Thyroid gland (tissue), 4 donors: ENCODE measurements at places on chromosomes 13 and 19. TPM values are rescaled to one million over a fixed set of nuclear protein-coding genes. Genes with fewer than 3 reads are reported as not detected.

DNA sequence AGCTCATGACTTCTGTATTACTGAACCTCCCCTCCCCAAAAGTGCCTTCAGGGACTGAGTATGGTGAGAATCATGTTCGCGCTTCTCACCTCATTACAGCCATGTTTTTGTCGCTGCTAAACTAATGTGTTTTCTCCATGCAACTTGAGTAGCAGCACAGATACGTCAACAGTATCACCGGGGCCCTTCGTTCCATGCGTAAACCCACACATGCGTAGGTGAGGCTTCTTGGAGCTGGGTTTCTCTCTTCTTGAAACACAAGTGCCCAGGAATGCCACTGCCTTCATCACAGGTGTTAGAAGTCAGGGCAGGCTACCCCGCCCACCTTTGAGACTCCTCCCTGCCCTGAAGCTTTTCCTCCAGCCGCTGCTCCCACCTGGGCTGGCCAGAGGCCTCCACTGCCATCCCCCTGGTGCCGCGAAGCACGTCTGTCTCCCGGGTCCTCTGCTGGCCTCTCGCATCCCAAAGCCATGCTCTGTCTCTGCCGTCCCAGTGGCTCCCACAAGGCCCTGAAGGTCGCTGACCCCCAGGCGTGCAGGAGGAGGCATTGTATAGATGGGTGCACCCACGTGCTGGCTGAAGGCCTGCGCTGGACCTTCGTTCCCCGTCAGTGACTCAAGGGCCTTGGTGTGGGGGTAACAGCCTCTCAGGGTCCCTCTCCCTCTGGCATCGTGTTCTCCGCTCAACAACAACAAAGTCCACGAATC is 135.3 kb upstream of the MCF2L start:
- H3K27ac ChIP-seq: no peak overlapping the region
- H3K4me1 ChIP-seq: peaks cover 5% of the 10 kb centered on the region
- no peak overlapping the region for H3K4me3 ChIP-seq
- no peaks in the 10 kb centered on the region for H3K27me3 ChIP-seq
- H3K36me3 ChIP-seq: peaks cover 35% of the 10 kb centered on the region

GAS6 gene
- total RNA-seq: 186 TPM

GRCh38 chr13:106797081-106797640 is 229.2 kb upstream of the ARGLU1 start:
- no peak overlapping the region for H3K27ac ChIP-seq
- no peaks in the 10 kb centered on the region for H3K36me3 ChIP-seq
- no peak overlapping the region for H3K4me3 ChIP-seq
- no peak for DNase-seq
- no peaks in the 10 kb centered on the region for H3K4me1 ChIP-seq

DNA sequence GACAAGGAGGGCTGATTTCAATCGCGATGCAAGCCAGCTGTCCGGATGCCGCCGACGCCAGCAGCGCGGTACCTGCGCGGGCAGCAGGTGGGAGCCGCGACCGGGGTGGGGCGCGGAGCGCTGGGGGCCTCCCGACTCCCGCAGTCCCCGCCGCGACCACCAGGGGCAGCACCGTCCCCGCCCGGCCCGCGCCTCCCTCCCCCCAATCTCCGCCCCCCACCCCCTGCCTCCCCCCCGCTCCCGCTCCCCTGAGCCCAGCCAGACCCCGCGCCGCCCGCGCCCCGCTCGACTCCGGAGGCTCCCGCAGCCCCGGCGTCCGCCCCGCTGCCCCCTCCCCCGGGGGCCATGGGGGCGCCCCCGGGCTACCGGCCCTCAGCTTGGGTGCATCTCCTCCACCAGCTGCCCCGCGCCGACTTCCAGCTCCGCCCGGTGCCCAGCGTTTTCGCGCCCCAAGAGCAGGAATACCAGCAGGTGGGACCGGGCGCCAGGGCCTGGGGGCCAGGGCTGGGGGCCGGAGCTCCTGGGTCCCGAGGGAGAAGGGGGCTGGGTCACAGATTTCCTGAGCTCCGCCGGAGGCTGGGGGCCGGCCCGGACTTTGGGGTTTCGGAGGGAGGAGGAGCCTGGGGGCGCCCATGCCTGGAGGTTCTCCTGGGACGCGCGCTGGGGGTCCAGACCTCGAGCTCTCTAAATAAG is at the start of gene TTYH1:
Gene TTYH1 (plus strand): TSS at position 257 of the 693 bp plus-strand sequence. CDS start 89 bp downstream, at position 346.
- H3K36me3 ChIP-seq: no peaks in the 10 kb centered on the region
- no peak within 1 kb of the TSS for H3K27ac ChIP-seq
- no peak for DNase-seq
- H3K27me3 ChIP-seq: peaks cover 12% of the 10 kb centered on the region

GRCh38 chr13:102333320-102334198 is 68.3 kb downstream of the FGF14 start:
- no peaks in the 10 kb centered on the region for H3K36me3 ChIP-seq
- no peaks in the 10 kb centered on the region for H3K27me3 ChIP-seq
- H3K4me3 ChIP-seq: no peak overlapping the region
- no peak for DNase-seq

SULT2A1 gene
- total RNA-seq: not detected

DNA sequence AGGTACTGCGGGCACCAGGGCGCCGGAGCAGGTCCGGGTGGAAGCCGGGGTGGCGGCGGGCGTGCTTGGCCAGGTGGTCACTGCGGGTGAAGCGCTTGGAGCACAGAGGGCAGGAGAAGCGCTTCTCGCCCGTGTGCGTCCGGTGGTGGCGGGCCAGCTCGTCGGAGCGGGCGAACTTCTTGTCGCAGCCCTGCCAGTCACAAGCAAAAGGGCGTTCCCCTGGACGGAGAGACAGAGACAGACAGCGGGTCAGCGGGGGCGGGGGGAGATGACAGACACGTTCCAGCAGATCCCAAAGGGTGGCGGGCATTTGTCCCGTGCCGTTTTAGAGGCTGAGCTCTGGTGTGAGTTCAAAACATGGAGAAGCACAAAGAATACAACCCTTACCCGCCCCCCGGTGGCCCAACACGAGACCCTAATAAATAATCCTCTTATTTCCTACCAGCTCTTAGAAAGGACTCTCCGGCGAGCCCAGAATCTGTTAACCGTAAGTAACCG is 6.3 kb upstream of the REXO1 start:
- no peak for DNase-seq
- H3K27ac ChIP-seq: peak overlapping the region; percentile 49
- no peaks in the 10 kb centered on the region for H3K27me3 ChIP-seq
- H3K4me1 ChIP-seq: peaks cover 40% of the 10 kb centered on the region

GRCh38 chr13:110700641-110701040 is 5.3 kb downstream of the CARS2 start:
- no peak overlapping the region for H3K27ac ChIP-seq
- peaks cover 35% of the 10 kb centered on the region for H3K36me3 ChIP-seq
- no peaks in the 10 kb centered on the region for H3K27me3 ChIP-seq
- no peak overlapping the region for H3K4me3 ChIP-seq
